Ecto neural progenitor cell (in vitro differentiated cells): ENCODE measurements at places on chromosomes 3 and 15.

- peak; percentile 85 for DNase-seq
Measured at GRCh38 chr3:126850370-126851085, 132.4 kb upstream of the PLXNA1 start.

- DNase-seq = no peak
Measured at GRCh38 chr3:47456984-47457383, 18.8 kb downstream of the SCAP start.

DNA sequence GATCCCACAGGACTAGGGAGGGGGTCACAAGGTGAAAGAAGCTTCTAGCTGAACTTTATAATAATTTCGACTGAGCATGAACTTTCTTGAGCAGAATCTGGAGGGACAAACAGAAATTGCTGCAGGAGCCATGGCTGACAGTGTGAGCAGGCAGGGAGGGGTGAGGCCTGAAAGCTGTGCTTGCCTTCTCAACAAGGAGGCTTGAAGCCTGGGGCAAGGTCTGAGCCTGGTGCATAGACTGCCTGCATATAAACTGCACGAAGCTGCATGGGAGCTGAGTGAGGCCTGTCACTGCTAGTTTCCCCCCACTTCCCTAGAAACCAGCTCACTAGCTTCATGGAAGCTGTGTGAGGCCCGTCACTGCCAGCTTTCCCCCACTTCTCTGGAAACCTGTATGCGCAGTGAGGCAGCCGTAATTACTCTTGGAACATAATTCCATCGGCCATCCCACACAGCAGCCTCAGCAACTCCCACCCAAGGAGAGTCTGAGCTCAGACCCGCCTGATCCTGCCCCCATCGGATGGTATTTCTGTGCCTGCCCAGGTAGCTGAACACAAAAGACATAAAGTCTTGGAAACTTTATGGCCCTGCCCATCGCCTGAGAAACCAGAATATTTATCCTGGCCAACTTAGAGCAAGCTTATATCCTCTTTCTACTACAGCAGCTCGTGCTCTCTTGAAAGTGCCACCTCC lies 136.5 kb downstream of the PLCH1 start:
- DNase-seq = no peak

DNA sequence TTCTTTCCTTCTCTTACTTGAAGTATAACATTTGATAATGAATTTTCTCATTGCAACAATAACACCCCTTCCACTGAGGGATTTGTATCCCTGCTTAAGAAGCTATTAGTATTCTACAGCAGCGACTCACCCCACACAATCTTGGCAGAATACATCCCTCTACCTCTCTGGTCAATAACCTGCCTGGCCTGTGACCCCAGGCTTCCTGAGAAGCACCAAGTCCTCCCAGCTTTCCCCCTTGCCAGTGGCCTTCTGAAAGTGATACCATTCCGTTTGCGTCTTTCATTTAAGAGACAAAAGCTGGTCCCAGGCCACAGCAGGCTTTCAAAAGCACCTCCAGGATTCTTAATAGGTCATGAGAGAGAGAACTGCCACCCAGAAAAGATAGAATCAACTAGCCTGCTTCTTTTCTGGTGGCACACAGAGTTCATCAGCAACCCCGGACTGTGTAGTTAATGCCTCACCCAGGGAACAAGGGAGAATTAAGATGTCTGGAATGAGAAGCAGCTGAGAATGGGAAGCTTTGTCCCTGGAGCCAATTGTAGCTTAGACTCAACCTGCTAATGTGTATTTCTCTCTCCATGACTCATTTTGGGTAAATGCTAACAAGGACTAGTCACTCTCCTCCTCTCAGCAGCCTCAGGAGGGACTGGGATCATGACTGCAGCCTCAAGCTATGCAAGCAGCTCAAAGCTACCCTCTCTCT lies 101.0 kb upstream of the CPNE4 start:
- no peak for DNase-seq

GRCh38 chr3:159867372-159867771 lies 121.3 kb upstream of the IL12A start:
- no peak for DNase-seq

DNA sequence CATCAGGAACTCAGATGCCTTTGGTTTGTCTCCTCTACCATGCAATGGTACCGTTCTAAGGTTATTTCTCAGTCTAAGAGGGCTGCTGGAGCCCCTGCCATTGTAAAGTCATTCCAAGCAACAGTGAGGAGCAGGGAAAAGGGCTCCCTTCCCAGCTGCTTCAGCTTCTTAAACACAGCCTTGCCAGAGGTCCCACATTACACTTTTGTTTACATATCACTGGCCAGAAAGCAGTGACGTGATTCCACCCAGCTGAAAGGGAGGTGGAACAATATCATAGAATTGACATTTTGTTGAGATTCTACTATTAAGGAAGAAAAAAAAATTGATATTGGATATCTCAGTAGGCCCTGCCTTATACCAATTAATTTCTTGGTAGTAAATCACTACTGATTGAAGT lies 194.6 kb downstream of the SUCLG2 start:
- DNase-seq = no peak

GRCh38 chr3:186457236-186457635 lies 86.9 kb downstream of the CRYGS start:
- no peak for DNase-seq

DNA sequence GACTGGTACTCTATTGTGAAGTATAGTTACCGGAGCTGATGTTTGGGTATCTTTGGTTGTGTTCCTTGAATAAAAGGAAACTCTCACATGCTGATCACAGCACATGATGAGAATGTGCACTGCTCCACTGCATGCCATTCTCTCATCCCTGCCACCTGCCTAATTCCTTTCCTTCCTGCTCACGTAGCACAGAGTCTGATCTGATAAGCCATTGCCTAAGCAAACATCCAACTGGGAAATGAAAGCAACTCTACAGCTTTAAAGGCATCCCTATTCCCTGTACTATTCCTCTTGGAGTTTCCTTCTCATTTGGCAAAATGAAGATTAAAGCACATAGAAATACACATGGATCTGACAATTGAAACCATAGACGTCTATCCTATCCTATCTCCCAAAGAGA lies 359.8 kb downstream of the C3orf38 start:
- no peak for DNase-seq

DNA sequence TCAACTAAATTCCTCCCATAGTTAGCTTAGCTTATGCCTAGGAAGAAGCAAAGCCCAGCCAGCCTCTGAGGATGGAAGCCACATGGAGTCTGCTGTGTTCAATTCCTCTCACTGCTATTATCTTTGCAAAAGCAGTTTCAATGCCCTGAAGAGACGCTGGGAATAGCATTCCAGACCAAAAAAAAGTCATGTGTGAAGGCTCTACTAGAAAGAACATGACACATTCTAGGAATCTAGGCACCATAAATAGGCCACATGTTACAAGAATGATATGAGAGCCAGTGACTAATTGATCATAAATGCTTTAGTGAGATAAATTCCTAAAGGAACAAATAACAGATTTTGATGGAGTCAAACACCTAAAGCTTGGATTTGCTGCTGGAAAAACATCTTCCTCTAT lies 800.8 kb downstream of the TUSC7 start:
- DNase-seq = no peak

GRCh38 chr3:133295944-133296917 lies 103.6 kb upstream of the BFSP2 start:
- DNase-seq = no peak

- no peak for DNase-seq
Measured at GRCh38 chr3:58084166-58084565, 75.9 kb downstream of the FLNB start.

DNA sequence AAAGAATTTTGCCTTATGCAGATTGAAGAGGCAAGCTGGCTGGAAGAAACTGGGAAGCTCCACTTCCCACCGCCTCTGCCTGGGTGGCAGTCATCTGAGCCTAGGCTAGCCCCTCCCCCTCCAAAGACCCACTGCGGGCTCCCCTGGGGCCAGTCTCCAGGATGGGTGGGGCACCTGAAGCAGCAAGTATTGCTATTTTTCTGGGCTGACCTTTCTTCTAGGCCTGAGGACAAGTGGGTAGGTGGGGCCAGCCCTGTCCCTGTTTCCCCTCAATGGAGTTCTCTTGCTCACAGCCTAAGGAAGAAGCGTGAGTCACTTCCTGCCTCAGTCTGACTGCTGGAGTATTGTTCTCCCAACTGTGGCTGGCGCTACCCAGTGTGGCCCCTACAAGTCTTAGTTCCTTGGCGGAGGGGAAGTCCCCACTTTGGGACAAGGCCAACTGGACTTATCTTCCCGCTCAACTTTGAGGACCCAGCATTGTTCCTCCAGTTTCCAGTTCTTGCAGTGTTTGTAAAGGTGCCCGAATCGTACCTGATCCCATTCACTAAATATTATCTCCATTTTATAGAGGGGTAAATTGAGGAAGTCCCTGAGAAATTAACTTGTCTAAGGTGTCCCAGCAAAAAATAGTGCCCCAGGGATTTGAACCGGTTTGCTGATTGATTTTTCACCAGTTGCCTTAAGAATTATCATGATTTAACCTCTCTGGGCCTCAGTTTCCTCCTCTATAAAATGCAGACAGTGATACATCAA lies 1.4 kb downstream of the FURIN start:
- peak; percentile 70 for DNase-seq

DNA sequence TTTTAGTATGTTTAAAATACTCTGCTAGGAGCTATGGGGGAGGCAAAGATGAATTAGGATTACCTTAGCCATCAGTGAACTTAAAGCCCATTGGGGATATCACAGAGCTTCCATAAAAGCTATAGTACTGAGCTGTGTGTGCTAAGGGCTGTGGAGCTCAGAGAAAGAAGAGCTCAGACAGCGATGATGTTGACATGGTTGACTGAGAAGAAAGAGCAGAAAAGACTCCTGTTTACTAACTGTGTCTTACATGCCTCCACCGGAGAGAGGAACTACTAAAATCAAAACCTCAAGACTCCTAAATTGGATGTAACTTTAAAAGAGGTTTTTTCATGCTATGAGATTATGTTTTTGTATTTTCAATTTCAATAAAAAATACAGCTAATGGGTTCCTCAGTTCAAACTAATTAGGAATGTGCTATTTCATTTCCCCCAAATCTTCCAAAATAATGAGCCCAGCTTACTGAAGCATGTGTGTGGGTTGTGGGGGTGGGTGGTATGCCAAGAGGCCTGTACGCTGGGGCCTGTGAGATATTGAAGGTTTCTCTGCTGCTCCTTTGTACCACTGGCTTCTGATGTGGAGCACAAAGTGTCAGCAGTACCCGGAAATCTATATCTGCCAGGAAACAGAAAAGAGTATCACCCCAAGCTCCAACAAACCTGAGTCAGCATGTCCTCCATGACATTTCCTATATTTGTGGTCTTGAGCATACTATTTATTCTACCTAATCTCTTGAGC lies 22.7 kb downstream of the DGKG start:
- no peak for DNase-seq

DNA sequence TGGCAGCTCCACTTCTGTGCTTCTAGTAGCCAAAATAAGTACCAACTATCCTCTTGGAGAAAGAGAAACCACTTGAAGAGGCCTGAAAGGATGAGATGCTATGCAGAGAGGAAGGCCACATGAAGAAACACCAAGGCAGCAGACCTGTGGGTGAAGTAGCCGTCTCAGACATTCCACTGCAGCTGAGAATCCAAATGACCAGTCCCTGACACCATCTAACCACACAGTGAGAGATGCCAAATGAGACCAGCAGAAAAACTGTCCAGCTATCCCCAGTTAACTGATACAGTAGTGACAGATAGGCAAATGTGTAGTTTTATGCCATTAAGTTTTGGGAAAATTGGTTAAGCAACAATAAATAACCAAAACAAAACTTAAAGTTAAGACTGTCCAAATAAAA lies 47.9 kb upstream of the ZSCAN2 start:
- no peak for DNase-seq

DNA sequence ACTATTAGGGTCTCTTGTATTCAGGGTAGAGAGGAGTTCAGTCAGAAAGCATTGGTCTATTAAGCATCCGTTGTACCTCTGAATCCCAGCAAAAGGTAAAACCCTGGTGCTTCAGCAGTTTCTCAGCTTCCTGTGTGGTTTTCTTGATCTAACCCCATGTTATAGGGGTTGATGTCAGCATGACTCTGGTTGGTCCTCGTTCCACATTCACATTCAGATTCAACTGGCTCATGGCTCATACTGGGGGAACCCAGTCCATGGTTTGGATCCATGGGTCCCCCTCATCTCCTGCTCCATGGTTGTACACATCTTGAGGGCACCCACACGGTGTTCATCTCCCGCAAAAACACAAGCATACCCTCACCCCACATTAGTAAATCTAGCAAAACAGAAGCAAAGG lies 47.7 kb upstream of the C2CD4B start:
- DNase-seq = no peak

- no peak for DNase-seq
Measured at GRCh38 chr3:41836360-41837134, 125.4 kb downstream of the ULK4 start.

DNA sequence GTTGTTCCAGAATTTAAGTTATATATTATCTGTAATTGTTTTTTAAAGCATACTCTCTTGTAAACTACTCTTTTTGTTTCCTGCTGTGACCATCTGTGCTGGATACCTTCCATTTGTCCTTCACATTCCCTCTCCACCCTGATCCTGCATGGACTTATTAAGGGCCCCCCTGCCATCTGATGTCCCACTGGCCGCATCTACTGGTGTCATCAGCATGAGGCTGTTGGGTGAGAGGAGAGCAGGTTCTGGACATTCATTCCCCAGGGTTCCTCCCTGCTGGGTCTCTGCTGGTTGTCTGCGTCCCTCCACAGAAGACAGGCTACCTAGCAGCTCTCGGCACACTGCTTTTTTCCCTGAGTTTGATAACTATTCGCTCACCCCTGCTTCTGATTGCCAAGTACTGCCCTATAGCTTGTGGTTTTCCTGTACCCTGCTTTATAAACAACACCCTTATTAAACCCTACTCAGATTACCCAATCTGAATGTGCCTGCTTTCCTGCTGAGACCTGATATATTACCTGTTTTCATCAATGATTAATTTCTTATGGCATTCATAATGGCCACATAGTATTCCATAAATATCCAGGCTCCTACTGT lies 7.7 kb downstream of the CMTM8 start:
- DNase-seq = peak; percentile 17

DNA sequence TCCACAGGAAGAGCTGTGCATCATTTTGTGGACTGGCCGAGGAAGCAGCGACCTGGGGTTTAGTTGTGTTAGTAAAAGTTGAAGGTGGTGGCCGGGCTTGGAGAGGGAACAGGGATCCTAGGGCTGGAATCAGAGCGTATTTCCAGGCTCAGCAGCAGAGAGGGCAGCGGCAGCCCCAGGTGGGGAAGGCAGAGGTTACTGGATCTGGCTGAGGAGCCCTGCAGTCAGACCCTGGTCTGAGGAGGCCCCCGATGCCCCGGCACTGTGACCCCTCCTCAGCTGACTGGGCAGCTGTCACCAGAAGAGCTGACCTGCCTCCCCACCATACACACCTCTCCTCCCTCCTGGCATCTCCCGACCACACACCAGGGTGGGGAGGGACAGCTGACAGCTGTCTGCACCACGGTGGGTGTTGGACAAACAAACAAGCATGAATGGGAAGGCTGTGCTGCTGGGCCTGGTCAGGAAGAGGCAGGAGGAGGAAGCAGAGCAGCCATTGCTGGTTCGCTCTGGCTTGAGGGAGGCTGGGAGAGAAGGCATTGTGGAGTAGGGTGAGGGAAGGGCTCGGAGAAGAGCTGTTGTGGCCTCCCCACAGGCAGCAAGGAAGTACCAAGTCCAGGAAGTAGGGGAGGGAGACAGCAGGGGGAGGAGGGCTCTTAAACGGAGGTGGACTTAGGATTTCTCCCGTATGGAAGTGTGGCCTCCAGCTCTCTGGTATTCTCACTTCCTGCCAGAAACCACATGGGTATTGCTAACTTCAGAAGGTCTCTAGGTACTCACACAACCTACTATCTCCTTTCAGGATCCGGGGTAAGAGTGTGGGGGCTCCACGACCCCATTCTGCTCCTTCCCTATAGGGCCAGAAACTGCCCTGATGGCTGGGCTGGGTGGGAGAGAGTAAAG lies 49.5 kb upstream of the HACD2 start:
- no peak for DNase-seq

GRCh38 chr15:83107841-83108181 lies 366 bp downstream of the TM6SF1 start:
- no peak for DNase-seq
